ENCODE measurements at places on chromosomes 5 and 9.

- DNase-seq, result no peak
Measured at GRCh38 chr9:130331573-130331972, 66.0 kb downstream of the HMCN2 start.

GRCh38 chr9:37174247-37174646 lies 53.9 kb downstream of the ZCCHC7 start:
- DNase-seq, result no peak

DNA sequence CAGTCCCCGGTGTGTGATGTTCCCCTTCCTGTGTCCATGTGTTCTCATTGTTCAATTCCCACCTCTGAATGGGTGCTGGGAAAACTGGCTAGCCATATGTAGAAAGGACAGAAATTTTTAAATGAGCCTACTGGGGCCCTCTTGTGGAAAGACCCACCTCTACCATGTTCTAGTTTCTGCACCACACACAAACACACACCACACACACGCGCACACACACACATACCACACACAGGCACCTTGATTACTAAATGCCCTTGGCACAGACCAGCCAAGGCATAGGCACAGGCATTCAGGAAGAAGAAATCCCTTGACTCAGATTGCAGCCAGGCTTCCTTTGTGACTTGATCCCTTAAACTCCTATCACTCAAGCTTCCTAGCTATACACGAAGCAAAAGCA lies 60.5 kb downstream of the SIL1 start:
- no peak for DNase-seq

- no peak for DNase-seq
Measured at GRCh38 chr9:90860382-90860781, 58.8 kb downstream of the SYK start.

GRCh38 chr5:133482028-133482427 lies 130.3 kb downstream of the FSTL4 start:
- no peak for DNase-seq

DNA sequence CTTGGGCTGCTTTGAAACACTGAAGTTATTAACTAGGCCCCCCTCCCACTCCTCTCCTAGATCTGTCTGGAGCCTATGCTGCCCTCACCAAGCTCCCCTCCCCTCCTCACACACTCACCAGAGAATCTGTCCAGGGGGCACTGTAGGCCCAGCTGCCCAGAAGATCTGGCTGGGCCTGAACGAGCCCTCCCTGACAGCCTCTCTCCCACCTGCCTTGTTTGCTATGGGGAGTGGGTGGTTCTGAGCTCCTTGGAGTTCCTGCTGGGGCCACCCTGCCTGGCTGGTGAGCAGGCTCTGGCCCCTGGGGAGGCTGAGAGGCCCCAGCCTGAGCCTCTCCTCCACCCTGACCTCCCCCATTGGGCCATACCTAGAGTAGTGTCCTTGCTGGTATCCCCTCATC lies 75.1 kb downstream of the PSD2 start:
- DNase-seq, result no peak

All from posterior cingulate gyrus (tissue), 11 donors.